ENCODE measurements at places on chromosomes 11 and 22.

DNA sequence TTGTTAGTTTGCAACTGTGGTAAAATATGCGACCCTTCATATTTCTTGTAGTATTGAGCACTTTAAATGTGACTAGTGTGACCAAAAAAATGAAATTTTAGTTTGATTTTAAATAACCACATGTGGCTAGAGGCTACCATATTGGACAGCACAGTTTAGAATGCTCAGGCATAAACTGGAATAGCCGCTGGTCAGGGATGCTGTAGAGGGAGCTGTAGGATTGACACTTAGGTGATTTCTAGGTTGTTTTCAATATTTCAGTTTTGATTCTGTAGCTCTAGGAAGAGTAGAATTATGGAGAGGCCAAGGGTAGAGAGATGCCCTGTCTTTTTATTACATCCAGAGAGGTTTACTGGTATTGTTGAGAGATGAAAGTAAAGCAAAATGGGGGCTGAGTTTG, 10.8 kb upstream of the VSIG10L2 start:
- DNase-seq = no peak

- DNase-seq = no peak
Measured at GRCh38 chr22:34395370-34395769, 475.1 kb upstream of the LARGE1 start.

- DNase-seq = no peak
Measured at GRCh38 chr11:70618431-70619101, 220.2 kb downstream of the CTTN start.

DNA sequence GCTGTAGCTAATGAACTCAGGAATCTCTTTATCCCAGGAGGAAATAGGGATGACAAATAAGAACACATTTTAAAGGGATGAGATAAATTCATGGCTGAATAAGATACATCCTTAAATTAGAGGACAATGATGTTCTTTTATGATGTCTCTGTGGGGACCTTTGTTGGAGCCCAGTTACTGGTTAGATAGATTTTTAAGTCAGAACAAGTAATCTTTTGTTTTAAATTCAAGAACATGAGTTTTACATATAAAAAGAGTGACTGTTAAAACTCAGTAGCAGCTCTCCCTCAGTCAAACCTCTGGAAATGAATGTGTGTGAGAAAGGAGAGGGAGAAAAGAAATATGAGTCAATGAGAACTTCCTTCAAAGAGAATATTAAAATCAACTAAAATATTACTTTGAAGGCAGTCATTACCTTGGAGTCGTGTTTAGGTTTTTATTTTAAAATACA, 241.6 kb downstream of the SWAP70 start:
- DNase-seq = no peak

- no peak for DNase-seq
Measured at GRCh38 chr11:117646411-117646810, 150.6 kb downstream of the DSCAML1 start.

DNA sequence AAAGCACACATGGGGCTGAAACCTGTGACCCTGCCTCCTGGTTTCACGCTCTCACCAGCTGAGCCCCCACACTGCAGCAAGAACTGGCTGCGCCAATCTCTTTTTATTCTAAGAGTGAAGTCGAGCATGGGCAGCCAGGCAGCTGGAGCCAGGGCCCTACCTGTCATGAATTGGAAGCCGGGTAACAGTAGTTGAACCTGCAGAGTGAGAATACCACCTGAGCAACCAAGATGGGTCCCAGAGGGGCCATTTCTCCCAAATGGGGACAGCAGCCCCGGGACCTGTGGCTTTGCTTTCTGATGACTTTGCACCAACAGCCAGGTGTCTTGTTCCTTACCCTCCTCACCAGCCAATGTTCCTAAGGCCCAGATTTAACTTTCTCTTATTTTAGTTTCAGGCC, 178.9 kb downstream of the GRIK4 start:
- no peak for DNase-seq

DNA sequence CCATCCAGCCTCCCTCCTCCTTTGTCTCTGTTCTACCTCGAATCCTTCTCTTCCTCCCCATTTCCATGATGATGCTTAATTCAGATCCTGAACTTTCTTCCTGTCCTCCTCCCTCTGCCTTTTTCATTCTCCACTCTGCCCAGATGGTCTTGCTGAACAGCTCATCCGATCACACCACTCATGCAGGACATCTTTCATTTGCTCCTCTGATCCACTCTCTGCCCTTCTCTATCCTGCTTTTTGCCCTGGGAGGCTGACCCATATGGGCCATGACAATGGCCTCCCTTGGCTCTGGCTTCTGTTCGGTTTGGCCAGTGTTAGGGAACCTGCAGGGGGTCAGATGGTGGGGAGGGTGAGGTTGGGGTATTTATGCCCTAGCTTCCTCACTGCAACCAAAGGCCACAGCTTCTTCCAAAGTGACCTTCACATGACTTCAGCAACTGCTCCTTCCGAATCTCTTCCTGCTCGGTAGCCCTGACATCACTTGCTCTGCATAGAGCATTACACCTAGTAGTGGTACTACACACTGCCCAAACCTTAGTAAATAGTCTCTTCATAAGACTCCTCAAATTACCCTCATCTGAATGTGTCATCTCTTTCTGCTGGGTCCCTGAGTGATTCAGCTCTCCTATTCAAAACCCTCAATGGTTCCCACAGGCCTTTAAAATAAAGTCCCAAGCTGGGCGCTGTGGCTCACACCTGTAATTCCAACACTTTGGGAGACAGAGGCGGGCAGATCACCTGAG, 32.7 kb upstream of the MICAL2 start:
- no peak for DNase-seq

DNA sequence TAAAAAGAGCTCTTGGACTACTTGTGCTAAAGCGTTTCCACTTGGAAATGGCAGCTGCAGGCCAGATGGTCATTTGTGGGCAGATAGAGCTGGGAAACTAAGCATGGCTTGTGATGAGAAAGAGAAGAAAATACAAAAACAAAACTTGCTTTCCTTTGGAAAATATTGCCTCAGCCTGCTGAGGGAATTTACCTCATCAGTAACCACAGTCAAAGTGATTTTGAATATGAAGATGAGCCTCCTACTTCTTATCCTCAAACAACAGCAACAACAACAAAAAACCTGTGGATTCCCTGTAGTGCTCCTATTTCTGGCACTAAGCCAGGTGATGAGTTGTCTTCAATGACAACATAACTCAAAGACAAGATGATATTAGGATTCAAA, 62.7 kb upstream of the FIBIN start:
- DNase-seq = no peak

DNA sequence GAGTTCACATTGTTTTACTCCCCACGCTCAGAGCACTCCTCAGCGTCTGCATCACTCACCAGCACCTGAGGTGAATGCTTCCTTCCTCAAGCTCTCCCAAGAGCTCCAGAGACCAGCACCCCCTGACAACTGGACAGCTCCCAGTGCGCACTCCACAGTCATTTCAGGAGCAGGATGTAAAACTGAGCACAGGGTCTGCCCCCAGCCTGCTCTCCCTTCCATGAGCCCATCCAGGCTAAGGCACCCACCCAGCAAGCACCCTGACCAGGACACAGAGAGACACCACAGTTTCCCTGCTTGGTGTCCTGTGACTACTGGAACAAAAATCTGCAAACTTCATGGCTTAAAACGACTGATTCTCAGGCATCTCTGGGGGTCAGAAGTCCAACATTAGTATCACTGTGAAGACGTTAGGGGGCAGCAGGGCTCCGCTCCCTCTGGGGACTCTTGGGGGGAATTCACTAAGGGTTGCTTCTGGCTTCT, 3.3 kb downstream of the SCGB1D2 start:
- no peak for DNase-seq

DNA sequence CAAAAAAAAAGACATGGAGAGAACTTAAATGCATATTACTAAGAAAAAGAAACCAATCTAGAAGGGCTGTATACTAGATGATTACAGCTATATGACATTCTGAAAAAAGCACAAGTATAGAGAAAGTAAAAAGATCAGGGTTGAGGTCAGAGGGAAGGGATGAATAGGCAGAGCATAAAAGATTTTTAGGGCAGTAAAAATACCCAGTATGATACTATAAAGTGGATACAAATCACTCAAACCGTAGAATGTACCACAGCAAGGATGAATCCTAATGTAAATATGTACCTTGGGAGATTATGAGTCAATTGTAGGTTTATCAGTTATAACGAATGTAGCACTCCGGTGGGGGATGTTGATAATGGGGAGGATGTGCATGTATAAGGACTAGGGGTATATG, 29.4 kb upstream of the SMCO4 start:
- DNase-seq = no peak

DNA sequence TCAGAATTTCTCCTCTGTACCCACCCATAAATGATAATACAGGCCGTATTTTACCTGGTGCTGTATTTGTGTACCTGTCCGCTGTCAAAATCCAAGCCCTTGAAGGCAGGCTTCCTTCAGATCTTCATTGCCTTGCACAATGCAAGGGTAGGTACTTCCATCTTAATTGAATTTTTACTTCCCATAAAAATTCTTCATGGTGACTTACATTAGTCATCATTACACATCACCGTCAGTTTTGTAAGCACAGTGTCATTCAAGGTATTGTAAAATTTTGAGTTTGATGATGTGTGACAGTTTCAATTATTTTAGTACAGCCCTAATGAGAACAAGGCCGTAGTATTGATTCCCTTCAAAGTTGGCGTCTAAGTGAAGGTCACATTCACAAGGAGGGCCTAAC, 770 bp upstream of the TSG101 start:
- no peak for DNase-seq

GRCh38 chr11:117376517-117376916, 48.9 kb downstream of the CEP164 start:
- DNase-seq = no peak

GRCh38 chr11:88617226-88617625, 279.7 kb upstream of the CTSC start:
- no peak for DNase-seq

- no peak for DNase-seq
Measured at GRCh38 chr11:36108881-36109589, 165.2 kb downstream of the LDLRAD3 start.

- no peak for DNase-seq
Measured at GRCh38 chr11:94934362-94934761, 39.0 kb downstream of the CWC15 start.

GRCh38 chr11:116194156-116194904, 578.5 kb downstream of the BUD13 start:
- DNase-seq = no peak

DNA sequence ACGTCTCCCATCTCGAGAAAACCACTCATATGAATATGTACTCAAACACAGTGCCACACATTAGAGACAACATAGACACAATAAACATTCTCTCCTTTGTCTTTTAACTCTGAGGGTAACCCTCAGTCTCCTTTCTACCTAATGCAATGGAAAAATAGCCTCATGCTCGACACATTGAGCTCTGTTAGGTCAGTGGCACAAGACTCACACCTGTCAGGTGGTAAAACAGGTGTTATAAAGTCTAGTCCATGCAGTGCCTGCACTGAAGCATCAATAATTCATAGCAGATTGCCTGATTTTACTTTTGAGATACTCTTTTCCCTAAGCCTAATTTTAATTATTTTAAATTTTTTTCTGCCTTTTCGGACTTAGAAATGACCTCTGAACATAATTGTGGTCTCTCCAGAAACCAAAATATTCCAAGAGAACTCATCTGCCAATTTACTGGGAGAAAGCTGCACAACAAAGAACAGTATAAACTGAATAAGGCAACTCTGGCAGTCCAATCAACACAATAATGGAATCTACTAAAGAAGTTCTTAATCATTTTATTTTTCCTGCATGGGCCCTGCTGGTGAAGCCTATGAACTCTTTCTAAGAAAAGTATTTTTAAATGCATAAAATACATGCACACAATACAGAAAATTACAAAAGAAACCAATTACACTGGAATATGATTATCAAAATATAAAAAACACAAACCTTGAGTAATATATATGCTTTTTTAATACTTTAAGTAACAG, 9.9 kb downstream of the RDX start:
- DNase-seq = no peak

- DNase-seq = no peak
Measured at GRCh38 chr11:103803062-103803461, 233.4 kb upstream of the DDI1 start.

GRCh38 chr11:29685361-29685760, 331.5 kb downstream of the KCNA4 start:
- no peak for DNase-seq

- no peak for DNase-seq
Measured at GRCh38 chr11:133951327-133952198, 5.2 kb downstream of the IGSF9B start.

DNA sequence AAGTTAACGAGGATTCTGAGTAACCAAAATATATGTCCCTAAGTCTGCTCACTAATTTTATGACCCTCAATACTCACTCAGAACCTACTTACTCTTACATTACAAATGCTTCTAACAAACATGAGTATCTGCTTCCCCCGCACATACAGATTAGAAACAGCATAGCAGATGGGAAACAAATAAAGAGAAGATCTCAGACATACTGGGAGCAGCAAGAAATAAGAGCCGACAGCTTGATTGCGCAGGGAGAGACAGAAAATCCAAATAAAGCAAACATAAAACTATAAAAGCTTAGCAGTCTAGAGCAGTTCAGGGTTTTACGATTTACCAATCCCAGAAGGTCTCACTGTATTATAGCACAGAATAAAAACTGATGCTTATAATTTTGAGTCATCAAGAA, 89.1 kb upstream of the DBX1 start:
- no peak for DNase-seq

GRCh38 chr11:117570701-117571100, 226.3 kb downstream of the DSCAML1 start:
- DNase-seq = no peak

GRCh38 chr11:78212586-78213371, 24.1 kb downstream of the USP35 start:
- DNase-seq = no peak

DNA sequence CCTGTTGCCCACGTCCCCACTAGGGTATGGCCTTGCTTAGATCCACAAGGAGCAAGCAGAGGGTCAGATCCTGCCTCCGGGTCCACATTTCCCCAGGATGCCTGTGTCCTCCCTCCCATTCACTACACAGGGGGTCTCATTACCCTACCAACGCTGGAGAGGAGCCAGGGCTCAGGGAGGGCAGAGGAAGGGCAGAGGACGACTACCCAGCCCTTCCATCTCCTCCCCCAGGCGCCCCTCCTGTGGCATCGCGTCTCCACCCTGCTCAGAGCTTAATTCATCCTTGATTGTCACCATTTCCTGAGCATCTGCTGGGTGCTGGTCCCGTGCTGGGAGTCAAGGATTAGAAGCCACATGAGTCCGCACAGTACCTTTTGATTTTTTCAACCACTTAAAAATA, 5.0 kb downstream of the NFAM1 start:
- no peak for DNase-seq

DNA sequence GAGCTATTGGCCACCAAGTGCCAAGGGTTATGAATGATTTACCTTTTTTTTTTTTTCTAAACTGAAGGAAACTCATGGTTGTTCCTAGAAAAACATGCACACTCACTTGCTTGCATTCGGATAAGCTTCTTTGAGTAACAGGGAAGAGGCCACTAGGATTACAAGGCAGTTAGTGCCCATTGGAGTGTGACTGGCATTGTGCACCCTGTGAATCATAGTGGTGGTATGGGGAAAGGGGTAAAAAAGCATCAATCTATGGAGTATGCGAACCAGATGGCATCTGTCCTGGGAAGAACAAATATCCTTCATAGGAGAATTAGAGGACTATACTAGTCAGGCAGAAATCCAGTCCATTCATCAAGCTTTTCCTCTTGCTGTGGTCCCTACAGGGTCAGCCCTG, 24.2 kb downstream of the CD44 start:
- no peak for DNase-seq

Measured in activated naive CD4-positive, alpha-beta T cell treated with anti-CD3 and anti-CD28 coated beads, Interleukin-2, amount 50 U/mL, for 16 hours (primary cell).